ENCODE measurements at places on chromosomes 12 and 14.

- no peak for DNase-seq
These were observed 1.8 kb downstream of the GALNT6 start for GRCh38 chr12:51389302-51389999.

GRCh38 chr12:53938326-53939140, at the start of gene HOXC13:
HOXC13 (plus strand) TSS chr12:53938831; CDS start chr12:53938907, 76 bp downstream.
- peak; percentile 21 for DNase-seq

DNA sequence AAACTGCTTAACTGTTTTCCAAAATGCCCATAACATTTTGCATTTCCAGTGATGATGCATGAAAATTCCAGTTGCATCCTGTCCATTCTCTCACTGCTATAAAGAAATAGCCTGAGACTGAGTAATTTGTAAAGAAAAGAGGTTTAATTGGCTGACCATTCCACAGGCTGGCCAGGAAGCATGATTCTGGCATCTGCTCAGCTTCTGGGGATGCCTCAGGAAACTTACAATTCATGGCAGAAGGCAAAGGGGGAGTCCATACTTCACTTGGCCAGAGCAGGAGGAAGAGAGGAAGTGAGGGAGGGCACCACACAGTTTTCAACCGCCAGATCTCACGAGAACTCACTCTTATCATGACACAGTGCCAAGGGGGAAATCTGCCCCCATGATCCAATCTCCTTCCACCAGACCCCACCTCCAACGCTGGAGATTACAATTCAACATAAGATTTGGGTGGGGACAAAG, 18.2 kb upstream of the CLEC2D start:
- no peak for DNase-seq

DNA sequence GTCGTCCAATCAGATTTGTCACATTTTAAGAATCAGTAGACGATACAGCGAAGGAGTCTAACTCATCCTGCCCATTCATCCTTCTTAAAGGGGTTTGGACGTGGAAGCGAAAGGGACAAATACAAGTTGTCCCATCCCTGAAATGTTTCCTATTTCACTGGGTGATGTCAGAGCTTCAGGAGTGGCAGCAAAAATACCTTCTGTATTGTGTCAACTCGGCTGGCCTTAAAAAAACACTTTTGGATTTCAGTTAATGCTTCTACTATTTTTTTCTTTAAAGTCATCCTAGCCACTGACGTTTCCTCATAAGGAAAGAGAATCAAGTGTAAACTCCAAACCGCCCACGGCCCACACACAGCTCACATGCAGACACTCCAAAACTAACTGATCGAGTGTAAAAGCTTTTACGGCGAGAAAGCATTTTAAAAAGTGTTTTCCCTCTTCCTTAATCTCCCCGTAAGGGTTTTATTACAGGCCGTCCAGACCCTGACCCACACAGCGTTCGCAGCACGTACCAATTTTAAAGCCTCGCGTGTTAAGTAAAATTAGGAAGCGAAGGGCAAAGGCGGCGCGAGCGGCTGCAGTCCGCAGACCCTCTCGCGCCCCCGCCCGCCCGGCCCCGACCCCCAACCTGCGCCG, 593 bp downstream of the CFL2 start:
- peak; percentile 27 for DNase-seq

DNA sequence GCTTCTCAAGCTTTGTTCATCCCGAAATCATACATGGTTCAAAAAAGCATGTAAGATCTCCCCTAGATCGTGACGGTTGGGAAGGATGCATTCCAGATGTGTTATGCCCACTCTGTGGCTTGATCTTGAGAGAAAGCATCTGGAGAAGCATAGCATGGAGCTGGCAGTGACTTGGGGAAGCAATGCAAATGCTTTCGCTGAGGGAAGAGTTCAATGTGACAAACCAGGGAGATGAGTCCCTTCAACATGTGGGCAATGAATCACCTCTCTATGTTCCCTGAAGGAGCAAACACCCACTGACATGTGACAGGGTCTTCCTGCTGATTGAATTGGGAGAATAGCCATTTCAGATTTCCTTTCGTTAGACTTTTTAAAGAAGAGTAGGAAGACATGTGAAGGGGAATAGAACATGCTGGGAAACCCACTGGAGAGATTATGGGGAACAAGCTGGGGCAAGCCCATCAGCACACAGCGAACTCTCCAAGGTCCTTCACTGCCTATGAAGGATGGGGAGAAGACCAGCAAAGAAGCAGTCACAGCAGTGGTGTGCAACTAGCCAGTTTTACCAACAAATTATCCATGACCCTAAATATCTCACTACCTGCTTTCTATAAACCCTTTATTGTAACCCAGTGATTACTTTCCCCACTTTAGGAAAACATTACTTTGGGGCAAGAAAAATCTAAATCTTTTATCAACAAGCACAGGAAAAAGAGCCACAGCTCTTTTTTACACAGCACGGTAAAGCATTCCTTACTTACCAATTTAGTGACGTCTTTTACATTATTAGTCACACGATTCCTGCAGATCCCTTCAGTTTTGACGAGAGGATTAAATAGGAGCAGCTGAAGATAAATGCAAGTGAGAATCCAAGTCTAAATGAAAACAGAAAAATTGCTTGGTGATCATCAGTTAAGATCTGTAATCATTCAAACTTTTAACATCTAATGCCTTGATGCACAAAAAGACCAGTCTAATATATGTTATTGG, 35.0 kb downstream of the KITLG start:
- DNase-seq, result no peak

DNA sequence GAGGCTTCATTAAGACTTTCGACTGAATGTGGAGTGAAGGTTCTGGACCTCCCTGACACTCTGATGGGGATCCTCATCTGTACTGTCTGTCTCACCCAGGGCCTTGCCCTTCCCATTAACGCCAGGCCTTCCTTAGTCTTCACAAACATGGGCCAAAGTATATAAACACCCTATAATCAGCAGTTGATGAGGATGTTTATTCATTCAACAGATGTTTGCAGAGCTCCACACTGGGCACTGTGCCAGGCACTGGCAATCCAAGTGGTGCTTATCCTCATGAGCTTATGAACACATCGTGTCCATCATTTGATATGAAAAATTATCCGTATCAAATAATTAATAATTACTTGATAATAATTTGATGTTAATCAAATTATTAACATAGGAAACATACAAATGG, 454.4 kb downstream of the FUT8 start:
- DNase-seq, result no peak

GRCh38 chr12:107090711-107091110, 2.6 kb downstream of the CRY1 start:
- DNase-seq, result no peak

- no peak for DNase-seq
These were observed 142.2 kb downstream of the BMP4 start for GRCh38 chr14:53814392-53814791.
